NCI-H2081 treated with DMSO at 0.1 percent for 48 hours (cell line): ENCODE measurements at places on chromosomes 4 and X.

DNA sequence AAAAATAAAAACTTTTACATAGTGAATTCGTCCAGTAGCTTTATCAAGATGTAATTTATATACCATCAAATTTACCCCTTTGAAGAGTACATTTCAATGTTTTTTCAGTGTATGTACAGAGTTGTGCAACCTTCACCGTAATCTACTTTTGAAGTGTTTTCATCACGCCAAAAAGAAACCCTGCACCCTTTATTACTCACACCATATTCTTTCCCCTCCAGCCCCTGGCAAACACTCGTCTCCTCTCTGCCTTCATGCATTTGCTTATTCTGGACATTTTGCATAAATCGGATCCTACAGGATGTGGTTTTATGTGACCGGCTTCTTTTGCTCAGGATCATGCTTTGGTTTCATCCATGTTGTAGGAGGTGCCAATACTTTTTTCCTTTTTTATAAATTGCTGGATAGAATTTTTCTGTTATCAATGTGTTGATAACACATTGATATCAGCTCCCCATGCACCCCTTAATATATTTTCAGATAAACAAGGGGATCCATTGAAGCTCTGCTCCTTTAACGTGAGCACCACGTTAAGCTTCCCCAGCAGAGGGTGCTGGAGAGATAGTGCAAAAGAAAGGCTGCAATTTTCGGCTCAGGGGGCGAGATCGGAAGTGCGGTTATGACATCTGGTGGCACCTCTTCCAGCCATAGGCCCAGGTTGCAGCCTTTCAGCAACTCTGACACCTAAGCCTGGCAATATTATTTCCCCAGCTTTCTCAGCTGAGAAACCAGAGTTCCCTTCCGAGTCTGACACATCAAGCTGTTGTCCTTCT lies 100.1 kb upstream of the VCX3B start:
- DNase-seq = no peak

GRCh38 chr4:123706973-123707372 lies 310.4 kb downstream of the SPRY1 start:
- DNase-seq = no peak

- DNase-seq = no peak
Observed at GRCh38 chr4:35189988-35190613, 1054.2 kb downstream of the ARAP2 start.

DNA sequence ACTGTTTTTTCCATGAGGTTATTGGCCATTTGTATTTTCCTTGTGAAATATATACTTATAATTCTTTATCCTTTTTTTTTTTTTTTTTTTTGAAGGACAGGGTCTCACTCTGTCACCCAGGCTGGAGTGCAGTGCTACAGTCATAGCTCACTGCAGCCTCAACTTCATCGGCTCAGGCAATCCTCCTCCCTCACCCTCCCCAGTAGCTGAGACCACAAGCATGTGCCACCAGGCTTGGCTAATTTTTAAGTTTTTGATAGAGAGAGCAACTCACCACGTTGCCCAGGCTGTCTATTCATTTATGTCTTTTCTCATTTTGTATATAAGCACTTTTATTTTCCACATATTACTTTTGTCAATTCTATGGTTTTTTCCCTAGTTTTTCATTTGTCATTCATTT lies 16.8 kb downstream of the RBPJ start:
- no peak for DNase-seq

GRCh38 chr4:15753081-15753480 lies 25.0 kb upstream of the CD38 start:
- DNase-seq = no peak

DNA sequence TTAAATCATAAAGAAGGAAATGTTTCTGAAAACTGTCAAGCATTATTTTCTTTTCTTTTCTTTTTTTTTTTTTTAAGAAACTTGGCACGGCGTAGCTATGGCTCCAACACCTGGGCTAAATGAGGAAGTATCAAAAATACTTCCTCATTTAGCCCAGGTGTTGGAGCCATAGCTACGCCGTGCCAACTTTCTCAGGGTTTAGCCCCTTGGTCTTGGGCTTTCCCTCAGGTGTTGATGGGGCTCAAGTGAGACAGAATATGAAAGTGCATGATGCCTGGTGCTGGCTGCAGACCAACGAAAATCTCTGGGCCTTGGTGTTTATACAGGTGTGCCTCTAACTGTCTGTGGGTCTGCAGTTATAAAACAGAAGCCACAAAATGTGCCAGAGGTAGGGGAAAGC lies 132.7 kb downstream of the ARHGAP24 start:
- DNase-seq = peak; percentile 57

GRCh38 chr4:67581913-67582312 lies 23.4 kb downstream of the STAP1 start:
- no peak for DNase-seq

GRCh38 chrX:131802836-131803626 lies 220.1 kb upstream of the STK26 start:
- DNase-seq = no peak

DNA sequence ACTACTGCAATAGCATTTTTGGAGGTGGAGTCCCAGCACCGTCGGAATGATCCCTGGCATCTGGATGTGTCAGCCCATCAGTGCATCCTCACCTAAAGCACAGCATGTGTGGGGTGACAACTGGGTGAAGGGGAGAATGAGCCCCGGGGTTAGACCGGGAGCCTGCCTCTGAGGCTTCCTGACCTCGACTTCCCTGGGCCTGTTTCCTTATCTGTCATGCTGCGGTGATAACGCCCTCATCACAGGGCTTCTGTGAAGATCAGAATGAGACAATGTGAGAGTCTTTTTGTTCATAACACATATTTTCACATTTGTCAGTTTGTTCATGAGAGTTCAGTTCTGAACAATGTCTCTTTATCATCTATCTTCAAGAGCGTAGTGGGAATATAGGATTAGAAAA lies 31.1 kb upstream of the PDLIM3 start:
- no peak for DNase-seq

DNA sequence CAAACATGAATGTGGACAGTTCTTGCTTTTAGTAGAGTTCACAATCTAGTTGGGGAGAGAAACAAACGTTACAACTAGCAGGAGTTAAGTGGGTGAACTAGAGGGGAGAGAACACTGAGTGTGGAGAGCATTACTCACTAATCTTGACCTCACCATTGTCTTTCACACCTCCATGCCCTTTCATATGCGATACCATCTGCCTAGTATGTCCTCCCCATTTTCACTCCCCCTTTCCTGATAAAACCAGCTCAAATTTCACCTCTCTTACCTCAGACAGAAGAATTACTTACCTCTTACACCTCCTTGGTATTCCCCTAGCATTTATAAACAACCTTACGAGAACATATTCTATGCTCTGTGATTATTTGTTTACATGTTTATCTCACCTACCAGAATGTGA lies 53.6 kb downstream of the LAS1L start:
- DNase-seq = no peak

DNA sequence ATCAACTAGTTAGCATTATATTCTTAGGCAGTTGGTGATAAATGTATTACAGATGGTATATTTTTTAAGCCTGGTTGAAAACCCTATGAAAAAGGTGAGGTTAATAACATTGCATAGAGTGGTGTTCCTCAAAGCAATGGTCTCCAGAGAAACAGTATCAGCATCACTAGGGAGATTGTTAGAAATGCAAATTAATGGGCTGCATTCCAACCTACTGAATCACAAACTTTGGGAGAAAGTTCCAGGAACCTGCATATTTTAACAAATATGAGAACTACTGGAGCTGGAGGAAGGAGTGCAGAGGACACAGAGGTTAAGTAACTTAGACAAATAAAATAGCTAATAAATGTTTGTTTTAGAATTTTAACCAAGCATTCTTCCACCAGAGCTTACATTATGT lies 166.9 kb upstream of the PCDH10 start:
- DNase-seq = no peak

- DNase-seq = no peak
Observed at GRCh38 chr4:6492861-6493657, 20.6 kb upstream of the PPP2R2C start.

- DNase-seq = peak; percentile 73
Observed at GRCh38 chr4:65661471-65661870, 8.8 kb downstream of the EPHA5 start.

DNA sequence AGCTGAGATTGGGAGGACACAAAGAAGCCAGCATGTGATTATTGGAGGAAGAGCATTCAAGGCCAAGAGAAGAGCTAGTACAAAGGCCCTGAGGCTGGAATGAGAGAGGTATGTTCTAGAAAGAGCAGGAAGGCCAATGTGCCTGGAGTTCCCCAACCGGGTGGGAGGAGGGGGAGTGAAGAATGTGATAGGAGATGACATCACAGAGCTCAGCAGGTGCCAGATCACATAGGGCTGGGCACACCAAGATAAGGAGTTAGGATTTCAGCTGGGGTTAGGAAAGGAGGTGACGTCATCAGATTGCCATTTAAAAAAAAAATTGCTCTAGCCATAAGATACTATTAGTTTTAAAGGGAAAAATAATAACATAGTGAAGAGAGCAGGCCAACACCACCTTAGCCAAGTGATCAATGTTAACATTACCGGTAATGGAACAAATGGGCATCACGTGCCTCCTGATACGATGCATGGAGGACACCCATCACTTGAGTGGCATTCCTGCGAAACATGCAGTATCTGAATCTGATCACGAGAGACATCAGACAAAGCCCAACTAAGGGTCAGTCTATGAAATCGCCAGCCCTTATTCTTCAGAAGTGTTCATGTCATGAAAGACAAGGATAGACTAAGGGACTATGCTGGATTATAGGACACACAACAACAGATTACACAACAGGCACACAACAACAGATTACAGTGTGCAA lies 344.3 kb downstream of the BCOR start:
- DNase-seq = no peak

DNA sequence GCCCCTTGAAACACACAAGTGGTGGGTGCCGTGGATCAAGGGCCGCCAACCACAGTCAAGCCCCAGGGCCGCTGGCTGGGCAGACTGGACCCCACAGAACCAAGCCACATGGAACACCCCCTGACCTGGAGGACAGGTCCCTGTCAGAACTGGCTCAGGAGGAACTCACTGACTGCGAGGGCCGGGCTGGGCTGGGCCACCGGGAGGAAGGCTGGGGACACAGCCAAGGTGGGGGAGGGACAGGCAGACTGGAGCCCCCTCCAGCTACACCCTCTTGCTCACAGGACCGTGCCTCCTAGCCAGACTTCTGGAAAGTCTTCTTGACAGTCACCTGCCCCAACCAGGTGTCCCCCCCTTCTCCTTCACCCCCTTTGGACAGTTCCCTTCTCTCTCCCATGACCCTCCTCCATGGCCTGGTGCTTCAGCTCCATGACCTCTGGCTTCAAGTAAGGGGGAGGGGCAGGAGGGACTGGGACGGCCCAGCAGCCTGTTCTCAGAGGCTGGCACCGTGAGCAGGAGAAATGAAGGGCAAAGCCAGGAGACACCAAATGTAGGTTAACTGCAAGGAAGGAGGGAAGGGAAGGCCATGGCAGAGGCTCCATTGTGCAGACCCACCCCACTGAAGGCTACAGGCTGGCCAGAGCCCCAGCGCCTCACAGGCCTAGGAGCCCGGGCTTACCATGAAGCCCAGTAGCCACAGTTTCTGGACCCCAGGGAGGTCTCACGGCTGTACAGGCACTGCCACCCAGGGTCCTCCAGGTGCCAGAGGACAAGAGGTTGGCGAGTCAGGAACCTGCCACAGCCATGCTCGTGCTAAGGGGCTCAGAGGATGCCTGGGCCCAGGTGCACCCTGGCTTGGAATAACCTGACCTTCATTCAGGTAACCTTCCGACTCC lies 22.6 kb upstream of the DUSP9 start:
- DNase-seq = no peak

- no peak for DNase-seq
Observed at GRCh38 chr4:178028481-178028880, 586.2 kb upstream of the AGA start.

- DNase-seq = no peak
Observed at GRCh38 chrX:10630320-10630719, 9.9 kb upstream of the MID1 start.

- DNase-seq = no peak
Observed at GRCh38 chr4:123698556-123698955, 302.0 kb downstream of the SPRY1 start.

- DNase-seq = no peak
Observed at GRCh38 chr4:30753316-30753715, 33.1 kb downstream of the PCDH7 start.

DNA sequence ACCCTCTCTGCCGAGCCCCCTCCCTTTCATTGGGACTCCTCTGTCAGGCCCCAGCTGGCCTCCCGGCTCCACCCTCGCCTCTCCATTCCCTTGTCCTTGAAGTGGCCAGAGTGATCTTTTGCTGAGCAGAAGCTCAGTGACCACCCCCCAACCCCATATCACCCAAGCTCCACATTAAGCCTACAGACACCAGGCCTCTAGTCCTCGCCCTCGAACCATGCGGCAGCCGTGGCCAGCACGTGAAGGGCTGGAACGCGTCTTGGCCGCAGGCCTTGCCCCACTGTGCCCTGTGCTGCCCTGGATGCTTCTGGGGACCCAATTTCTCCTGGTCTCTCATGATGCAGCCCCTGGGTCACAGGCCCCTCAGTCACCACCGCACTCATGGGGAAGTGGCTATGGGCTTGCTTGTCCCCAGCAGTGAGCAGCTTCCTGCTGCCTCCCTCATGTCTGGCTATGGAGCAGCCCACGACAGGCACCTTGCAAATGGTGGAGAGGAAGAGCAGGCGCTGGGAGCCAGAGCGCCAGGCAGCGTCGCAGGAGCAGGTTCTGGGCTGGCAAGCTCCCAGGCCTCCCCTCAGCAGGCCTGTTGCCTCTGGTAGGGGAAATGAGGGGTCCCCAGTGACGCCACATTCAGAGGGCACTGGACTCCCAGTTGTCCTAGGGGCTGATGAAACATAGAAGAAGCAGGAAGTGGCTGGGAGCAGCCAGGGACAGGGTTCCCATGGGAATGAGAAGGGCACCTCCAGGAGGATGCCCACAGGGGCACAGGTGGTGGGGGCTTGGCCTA lies 757 bp upstream of the SRPK3 start:
- DNase-seq = no peak

DNA sequence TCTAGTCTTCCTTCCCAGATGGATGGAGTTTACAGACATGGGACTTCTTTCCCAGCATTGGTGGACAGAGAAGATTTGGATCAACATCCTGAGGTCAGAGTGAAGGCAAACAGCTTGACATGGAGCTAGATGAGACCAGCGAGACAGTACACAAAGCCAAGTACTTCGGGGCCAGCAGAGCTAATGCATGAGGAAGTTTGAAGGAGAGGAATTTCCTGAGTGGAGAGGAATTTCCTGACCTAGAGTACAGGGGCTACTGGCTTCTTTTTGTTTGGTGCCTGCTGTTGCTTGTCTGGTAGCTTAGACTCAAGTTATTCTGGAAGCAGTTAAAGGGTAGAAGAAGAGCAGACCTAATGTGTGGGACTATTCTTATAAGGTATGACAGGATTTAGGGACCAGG lies 69.1 kb upstream of the EOLA2 start:
- DNase-seq = no peak

DNA sequence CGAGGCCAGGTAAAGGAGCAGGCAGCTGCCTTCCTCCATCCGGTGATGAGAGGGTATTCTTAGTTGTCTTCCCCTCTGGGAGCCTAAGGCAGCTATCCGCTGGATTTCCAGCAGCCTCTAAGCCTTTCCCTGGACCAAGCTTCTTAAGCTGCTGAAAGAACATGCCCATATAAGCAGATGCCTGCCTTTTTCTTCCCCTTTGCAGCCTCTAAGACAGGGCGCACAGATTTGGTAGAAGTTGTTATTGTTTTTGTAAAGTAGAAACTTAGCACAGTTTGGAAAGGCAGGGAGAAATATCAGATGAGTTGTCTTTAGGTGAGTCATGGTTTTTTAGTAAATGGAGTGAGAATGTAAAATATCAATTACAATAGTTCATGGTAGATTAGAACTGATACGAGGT lies 210.8 kb downstream of the ARHGAP10 start:
- DNase-seq = no peak
